Stromal cell of bone marrow (primary cell): ENCODE measurements at places on chromosomes 5 and 9.

DNA sequence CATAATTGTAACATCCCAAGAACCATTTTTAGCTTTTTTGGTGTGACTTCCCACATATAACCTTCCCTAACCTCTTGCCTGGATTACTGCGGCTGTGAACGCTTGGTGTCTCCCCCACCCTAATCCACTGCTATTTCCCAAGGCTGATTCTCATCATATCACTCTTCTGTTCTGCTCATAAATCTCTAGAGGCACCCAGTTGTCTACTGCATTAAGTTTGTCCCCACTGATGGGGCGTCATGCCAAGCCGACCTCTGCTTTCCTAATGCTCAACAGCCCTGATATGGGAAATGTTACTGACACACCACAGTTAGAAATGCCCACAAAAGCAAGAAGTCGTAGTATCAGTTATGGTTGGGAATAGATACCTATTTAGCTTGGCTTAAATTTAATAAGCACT lies 24.4 kb downstream of the NPR3 start:
- DNase-seq: no peak

DNA sequence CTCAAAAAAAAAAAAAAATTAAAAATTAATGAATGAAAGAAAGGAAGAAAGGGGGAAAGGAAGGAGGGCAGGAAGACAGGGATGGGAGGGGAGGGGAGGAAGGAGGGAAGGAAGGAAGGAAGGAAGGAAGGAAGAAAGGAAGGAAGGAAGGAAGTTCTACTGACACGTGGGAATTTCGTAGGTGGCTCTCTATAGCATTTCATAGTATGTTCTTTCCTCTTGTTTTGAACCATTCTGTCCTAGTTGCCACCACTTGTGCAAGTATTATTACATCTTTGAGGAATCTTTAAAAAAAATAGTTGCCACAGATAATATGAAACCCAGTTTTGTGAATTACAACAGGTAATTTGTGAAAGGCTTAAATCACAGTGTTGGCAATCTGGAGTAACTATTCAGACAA lies 253.8 kb downstream of the BNC2 start:
- no peak for DNase-seq

GRCh38 chr9:122510502-122510901 lies at the start of gene OR1J2:
OR1J2 (plus strand) TSS chr9:122510802; CDS start chr9:122510802, 0 bp downstream.
- DNase-seq: no peak

GRCh38 chr5:124866355-124867136 lies 120.1 kb upstream of the ZNF608 start:
- DNase-seq: no peak

DNA sequence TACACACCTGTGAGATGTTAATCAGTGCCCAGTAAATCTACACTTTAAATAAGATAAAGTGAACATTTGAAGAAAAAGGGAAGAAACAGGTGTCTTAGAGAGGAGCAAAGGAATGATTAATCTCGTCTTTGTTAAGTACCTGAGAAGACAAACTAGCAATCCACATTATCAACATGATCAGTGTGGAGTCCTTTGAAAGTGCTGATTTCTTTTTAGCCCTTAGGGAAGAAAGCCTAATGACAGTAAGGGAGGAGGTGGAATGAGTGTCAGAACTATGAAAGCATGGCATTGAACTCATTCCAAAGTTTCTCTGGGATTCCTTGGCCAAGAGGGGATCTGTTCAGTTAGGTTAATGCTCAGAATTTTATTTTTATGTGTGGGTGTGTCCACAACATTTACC lies 1109.0 kb upstream of the ACO1 start:
- DNase-seq: no peak

DNA sequence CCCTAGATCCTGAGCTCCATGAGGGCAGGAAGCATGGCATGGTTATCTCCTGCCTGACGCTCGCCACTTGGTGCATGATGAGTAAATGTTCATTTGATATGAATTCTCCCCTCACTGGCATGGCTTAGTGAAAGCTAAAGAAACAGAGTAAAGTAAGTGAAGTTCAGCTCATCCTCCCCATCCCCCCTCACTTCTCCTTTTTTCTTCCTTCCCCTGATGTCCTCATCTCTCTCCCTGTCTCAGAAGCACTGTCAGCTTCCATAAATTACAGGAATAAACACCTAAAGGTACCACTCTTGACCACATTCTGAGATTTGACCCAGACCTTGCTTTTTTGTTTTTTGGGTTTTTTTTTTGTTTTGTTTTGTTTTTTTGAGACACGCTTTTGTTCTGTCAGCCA lies 73.3 kb downstream of the SNX18 start:
- DNase-seq: no peak

DNA sequence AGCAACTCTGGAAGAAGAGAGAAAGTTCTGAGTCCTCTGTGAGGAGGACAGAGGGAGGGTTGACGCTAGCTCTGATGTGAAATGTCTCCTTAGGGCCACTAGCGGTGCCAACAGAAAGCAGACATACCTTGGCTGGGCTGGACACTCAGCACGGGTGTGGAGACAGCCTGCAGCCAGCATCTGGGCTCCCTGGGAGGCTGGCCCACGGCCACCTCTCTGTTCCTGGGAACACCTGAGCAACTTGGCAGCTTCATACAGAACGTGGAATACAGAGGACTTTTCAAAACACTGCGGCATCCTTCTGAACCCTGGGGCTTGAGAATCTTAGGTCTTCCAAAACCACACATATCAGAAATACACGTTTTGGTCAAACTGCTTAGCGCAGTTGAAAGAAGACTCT lies 269.1 kb downstream of the FSTL4 start:
- DNase-seq: no peak

- DNase-seq: no peak
Measured at GRCh38 chr9:93292664-93293328, 108.9 kb downstream of the WNK2 start.

DNA sequence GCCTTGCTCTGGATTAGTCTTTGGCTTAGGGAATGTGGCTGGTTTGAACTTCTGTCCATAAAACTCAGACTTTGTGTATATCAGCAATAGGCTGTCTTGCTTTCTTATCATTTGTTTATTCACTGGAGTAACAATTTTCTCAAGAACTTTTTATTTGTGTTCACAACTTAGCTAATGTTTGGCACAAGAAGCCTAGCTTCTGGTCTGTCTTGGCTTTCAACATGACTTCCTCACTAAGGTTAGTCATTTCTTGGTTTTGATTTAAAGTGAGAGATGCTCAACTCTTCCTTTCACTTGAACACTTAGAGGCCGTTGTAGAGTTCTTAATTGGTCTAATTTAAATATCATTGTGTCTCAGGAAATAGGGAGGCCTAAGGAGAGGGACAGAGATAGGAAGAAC lies 4.9 kb downstream of the FBXO38 start:
- no peak for DNase-seq

- DNase-seq: no peak
Measured at GRCh38 chr5:129572060-129572459, 112.0 kb downstream of the ADAMTS19 start.

GRCh38 chr9:16794871-16795639 lies 75.4 kb downstream of the BNC2 start:
- peak; percentile 88 for DNase-seq

DNA sequence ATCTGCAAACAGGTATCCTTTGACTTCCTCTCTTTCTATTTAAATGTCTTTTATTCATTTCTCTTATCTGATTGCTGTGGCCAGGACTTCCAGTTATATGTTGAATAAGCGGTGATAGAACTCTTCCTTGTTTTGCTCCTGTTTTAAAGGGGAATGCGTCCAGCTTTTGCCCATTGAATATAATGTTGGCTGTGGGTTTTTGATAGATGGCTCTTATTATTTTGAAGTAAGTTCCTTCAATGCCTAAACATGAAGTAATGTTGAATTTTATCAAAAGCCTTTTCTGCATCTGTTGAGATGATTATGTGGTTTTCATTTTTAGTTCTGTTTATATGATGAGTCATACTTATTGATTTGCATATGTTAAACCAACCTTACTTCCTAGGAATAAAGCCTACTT lies 300.5 kb upstream of the CTNND2 start:
- no peak for DNase-seq

GRCh38 chr5:103847060-103847459 lies 284.5 kb upstream of the NUDT12 start:
- DNase-seq: peak; percentile 26

DNA sequence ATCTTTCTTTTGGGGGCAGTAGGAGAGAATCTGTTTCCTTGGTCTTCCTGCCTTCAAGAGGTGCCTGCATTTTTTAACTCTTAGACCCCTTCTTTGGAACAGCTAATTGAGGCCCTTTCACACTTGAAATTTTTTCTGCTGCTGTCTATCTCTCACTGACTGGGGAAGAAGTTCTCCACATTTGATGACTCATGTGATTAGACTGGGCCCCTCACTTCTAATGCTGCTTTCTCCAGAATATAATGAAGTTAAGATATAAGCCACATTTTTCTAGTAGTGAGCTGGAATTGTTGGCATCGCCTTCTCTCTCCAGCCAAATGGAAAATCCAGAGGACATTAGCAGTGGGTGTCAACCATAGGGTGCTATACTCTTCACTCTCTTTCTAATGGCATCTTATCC lies 12.4 kb downstream of the ZNF474 start:
- DNase-seq: no peak

DNA sequence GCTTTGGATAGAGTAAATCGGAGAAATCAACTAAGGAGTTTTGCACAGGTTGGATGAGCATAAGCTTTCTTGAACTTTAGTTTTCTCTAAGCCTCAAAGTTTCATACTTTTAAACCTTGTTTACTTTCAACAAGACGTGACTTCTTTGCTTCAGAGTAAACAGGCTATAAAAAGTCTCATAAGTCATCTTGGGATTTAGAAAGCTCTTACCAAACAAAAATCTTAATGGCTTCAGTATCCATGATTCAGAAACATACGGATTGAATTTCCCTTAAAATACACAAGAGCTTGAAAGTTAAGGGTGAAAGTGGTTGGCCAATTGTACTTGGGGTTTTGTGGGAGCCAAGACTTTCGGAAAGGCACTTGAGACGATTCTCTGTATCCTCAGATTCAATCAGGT lies 270.9 kb upstream of the ANKH start:
- DNase-seq: peak; percentile 1

DNA sequence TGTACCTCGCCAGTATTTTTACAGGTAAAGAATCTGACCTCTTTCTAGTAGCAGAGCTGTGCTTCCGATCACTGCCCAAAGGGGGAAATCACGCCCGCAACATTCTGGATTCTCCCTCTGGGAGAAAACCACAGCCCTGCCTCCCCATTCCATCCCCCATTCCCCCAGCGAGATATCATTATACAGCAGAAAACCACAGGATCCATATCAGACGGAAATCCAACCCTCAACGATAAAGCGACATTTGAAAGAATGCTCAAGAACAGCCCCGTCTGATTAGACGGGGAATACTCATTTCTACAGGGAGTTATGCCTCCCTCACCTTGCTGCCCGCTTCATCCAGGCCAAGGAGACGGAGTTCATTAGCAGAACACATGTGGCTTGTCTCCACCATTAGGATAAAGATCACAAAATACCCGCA lies 172.8 kb downstream of the COL23A1 start:
- DNase-seq: no peak

GRCh38 chr9:123216251-123216797 lies 52.1 kb downstream of the STRBP start:
- no peak for DNase-seq

DNA sequence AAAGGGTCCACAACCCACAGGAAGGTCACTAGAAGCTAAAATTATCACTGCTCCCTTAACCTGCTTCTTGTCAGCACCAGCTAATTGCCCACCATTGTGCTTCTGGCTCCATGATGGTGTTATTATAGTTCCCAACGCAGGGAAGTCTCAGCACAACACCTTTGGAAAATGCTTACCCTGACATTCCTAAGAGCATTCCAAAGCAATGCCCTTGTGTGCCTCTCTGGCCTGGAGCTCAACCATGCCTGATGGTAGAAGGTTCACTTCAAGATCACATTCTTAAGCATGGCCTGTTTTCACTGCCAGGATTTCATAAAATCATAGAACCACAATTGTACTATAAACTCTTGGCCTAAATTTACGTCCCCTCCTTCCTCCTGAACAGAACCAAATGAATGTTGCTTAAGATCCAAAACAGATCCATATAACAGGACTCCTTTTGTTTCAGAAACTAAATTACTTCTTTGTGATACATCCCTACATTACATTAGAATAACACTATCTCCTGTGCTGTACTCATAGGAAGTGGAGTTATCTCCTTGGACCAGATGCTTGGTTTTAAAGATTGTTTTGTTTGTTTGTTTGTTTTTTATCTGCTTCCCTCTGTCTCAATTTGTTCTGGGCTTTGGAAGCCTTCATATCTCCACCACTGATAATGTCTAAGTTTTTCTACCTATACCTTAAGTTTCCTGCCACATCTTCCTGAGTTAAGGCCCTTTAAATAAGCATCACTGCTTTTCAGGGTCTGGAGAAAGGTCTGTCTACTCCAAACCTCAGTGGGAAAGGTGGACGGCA lies 32.1 kb downstream of the ARL15 start:
- DNase-seq: no peak

GRCh38 chr5:137265457-137265856 lies 233.7 kb downstream of the SPOCK1 start:
- peak; percentile 21 for DNase-seq

DNA sequence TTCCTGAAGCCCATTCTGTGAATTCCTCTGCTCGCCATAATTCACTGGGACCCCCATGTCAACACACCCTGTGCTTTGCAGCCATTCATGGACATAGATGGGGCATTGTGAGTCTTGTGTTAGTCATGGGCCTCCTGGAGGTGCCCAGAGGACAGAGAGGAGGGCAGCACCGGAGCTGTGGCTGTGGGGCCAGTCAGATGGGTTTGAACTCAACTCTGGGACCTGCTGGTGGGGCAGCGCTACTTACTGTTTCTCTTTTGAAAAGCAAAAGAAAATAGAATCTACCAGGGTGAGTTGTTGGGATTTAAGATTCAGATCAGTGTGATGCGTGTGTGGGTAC lies 11.3 kb upstream of the EXOC3 start:
- no peak for DNase-seq

- DNase-seq: no peak
Measured at GRCh38 chr5:76292620-76293322, 110.3 kb upstream of the IQGAP2 start.

DNA sequence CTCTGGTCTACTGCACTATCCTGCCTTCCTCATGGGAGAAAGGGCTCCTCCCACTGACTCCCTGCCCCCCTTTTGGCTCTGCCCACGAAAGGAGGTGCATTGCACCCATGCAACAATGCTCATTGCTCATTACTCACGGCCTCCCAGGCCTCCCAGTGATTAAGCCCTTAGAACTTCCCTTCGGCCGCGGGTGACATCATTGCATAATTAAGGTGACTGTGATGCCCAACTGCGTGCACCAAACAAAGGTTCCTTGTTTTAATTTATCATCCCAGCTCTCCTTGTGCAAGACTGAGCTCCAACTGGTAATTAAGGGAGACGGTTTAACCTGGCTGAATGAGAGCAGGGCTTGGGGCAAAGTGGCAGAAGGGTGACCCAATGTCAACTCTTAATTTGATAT lies 180.4 kb downstream of the GAS1 start:
- peak; percentile 16 for DNase-seq

DNA sequence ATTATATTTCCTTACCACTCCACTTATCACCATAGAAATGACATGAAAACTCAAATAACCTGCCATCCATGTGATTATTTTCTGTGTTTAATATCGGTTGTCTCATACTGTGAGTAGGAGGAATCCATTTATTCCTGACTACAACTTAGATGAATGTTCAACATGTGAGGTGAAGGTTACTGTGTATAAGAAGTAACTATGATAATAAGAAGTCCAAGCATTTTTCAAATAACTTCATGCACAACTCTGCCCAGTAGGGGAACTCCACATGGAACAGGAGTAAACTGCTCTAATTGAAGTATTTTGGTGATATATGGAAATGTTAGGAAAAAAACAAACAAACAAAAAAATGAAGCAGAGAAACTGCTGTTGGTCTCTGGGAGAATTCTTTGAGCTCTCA lies 447.5 kb upstream of the GRIN3A start:
- DNase-seq: no peak

GRCh38 chr5:146126068-146126467 lies 20.7 kb upstream of the PLAC8L1 start:
- DNase-seq: no peak
